ENCODE measurements at places on chromosomes 1 and 21.

DNA sequence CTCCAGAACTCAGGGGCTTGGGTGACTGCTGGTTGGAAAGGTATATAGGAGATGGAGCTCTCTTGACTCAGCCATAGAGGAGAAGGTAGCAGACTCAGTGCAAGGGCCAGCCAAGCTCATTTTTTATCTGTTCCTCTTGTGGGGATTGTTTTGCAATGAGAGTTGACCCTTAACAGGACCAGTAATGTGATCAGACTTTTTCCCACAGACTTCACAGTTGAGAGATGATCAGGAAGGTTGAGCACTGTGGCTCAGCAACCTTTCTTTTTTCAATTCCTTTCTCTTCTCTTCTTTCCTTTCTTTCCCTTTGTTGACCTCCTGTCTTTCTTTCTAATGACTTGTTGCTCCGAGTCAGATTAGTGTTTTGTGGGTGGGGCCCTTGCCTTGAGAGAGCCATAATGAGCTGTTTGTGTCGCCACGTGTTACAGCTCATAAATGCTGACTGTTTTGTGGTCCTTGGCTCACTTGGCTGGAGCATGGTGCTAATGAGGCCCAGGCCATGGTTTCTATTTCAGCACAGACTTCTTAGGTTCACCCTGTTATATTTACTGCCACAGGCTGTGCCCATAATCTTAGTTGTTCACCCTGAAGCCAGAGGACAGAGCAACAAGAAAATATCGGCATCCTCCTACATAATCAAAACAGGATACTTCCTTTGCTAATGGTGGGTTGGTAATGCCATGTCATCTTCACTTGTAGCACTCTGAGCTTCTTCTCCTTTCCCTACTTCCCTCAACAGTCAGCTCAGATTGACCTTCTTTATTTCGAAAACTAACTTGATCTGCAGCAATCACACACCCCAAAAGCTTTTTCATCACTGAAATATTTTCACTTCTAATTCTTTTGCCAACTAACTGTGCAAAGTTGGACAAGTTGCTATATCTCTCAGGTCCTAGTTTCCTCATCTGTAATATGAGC is 13.9 kb downstream of the ADAM30 start:
- DNase-seq = no peak

DNA sequence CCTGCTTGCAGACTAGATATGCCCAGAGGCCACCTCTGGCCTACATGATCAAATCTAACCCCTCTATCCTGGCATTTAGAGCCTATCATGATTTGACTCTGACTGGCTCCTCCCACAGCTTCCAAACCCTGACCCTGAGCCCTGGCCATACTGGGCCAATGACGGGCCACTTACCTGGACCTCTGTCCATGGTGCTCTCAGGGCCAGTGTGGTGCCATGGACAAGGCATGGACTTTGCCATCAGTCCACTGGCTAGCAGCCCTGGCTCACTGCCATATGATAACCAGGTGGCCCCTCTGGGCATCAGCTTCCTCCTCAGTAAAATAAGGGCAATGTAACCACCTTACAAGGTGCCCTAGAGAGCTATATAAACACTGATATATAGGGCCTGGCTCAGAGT is 713.4 kb downstream of the PTPRU start:
- no peak for DNase-seq

- no peak for DNase-seq
These were observed 174.1 kb upstream of the IGSF21 start for GRCh38 chr1:17933501-17933900.

GRCh38 chr1:181522864-181523263 is 39.5 kb downstream of the CACNA1E start:
- no peak for DNase-seq

DNA sequence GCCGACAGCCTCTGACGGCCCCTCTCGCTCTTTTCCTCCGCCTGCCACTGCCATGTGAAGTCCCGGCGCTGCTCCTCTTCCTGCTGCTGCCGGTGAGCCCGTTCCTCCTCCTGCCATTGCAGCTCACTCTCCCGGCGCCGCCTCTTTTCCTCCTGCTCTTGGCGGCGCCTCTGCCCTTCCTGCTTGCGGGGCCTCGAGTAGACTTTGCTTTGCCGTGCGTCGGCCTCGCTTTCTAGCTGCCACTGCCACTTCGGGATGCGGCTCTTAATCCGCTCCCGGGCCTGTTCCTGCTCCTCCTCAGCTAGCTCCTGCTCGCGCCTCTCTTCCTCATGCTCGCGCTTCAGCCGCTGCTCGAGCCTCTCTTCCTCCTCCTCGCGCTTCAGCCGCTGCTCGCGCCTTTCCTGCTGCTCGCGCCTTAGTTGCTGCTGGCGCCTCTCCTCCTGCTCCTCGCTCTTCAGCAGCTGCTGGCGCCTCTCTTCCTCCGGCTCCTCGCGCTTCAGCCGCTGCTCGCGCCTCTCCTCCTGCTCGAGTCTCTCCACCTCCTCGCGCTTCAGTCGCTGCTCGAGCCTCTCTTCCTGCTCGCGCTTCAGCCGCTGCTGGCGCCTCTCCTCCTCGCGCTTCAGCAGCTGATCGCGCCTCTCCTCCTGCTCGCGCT is 4.3 kb downstream of the TCHH start:
- DNase-seq = no peak

- DNase-seq = no peak
These were observed 18.0 kb upstream of the RABGGTB start for GRCh38 chr1:75768016-75768415.

DNA sequence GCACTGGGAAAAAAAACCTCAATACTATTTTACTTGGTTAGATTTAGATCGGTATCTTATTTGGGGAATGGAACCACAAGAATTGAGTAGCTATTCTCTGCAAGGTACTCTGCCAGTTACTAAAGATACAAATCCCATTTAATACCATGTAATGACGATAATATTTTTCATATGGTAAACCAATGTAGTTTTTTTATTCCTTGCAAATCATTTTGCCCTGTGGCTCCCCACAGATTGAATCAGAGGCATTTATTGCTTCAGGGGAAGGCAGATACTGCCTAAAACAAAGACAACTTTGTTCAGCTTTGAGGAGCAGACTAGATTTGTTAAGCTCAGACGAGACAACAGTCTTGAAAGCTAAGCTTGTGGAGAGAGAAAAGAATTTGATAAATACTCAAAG is 226.7 kb upstream of the RUNX1 start:
- no peak for DNase-seq

DNA sequence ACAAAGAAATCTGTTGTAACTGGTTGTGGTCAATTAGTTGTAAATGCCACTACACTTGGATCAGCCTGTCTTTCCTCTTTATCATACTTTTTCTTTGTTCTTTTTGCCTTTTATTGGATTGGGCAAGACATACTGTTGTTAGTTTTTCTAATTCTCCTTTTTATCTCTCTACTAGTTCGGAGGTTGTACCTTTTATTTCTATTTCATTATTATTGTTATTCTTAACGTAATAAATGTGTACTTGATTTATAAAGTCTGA is 59.2 kb downstream of the IVNS1ABP start:
- DNase-seq = no peak

DNA sequence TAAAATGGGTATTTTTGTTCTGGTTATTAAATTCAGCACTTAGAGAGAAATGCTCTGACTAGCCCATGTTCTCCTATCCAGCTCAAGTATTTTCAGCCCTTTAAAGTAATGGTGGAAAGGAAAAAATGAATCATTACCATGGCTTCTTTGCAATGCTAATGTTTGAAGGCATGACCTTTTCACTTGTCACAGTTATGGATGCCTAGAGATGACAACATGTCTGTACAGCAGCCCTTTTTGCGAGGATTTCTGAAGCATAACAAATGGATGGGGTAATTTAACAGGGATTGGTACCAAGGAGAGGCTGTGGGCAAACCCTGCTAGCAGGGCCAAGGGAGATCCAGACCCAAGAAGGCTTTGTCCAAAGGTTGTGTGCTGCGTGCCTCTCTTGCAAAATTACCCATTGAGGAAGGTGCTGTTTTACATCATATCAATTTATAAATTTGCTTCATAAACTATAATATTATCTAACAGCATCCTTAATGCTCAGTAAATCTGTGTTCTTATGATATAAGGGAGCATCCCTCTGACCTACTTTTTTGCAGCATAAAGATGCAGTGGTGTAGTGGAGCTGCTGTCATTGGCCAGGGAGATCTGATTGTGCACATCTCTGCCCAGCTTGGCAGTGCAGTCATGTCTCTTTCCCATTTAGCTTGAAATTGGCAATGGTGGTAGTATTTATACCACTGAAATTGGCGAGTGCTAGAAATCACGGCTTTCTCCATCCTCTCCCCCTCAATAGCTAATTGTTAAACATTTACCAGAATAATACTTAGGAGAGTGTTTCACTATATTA is 327.1 kb downstream of the PCP4 start:
- no peak for DNase-seq

GRCh38 chr21:17903029-17903806 is 84.1 kb upstream of the C21orf91 start:
- DNase-seq = no peak

- no peak for DNase-seq
These were observed 41.0 kb downstream of the BRINP3 start for GRCh38 chr1:190436615-190437014.

DNA sequence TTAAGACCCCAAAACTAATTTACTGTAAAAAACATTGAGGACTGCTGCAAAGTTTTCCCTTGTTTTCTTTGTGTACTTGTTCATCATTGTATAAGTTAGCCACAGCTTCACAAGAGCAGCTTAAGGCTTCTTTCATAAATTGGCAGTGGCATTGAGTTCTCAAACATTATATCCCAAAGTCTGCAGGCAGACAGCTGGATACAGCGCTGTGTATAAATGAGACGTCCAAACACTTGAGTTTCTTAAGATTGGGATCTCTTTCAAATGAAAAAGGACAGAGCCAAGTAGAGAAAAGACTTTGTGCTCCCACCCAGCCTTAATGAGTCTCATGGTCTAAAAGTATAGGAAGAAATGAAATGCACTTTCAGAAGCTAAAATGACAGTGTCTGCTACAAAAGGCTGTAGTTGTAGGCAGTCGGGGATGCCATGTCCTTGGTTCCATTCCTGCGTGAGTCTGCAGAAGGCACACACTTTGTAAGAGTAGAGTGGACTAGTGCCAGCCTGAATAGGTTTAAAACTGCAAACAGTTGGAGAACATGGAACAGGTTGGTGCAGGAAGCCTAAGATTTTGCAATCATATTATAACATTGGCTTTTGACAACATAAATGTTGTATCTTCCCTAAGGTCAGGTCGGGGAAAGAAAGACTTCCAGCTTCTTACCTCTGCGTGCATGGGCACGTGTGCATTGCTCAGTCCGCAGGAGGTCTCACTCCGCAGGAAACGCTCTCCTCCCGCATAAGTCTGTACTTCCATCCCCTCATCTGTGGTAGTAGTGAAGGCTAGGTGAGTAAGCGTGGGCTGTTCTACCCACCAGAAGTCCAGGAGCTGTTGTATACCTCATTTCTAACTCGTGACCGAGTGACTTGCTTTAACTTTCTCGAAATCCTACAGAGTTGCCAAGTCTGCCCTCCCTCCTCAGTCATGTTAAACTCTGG is 94.4 kb downstream of the CD247 start:
- no peak for DNase-seq

GRCh38 chr1:186569856-186570255 is 108.9 kb upstream of the PDC start:
- DNase-seq = no peak

DNA sequence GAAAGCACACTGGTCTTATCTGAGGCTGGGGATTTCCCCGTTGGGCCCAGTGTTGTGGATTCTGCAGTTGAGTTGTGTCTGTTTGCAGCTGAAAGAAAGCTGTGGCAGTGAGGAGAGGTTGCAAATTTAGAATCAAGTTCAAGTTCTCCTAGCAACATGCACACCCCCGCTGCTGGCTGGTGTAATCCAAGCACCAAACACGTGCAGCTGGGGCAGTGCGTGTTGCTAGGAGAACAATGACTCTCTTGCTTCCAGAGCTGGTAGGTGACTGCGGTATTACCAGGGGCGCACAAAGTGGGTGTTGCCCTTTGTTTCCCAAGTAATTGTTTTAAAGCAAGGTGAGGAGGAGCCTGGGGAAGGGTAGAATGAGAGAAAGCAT is 91.5 kb downstream of the IER5 start:
- no peak for DNase-seq

- no peak for DNase-seq
These were observed 21.5 kb upstream of the STMN1 start for GRCh38 chr1:25927521-25928265.

GRCh38 chr1:109617291-109617801 is 2.1 kb downstream of the GNAT2 start:
- no peak for DNase-seq

DNA sequence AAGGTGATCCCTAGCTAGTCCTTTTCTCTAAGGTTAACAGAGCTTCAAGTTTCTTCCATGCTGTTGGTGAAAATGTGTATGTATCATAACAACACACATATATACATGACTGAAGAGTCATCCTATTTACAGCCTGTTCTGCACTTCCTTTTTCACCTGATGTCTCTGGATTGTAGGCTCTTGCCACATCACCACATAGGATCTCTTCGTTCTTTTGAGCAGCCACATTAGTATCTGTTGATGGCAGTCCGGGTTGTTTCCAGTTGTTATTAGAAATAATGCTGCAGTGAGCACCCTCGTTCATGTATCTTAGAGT is 19.7 kb downstream of the MRPL37 start:
- no peak for DNase-seq

GRCh38 chr1:21871943-21872342 is 59.9 kb downstream of the LDLRAD2 start:
- no peak for DNase-seq

DNA sequence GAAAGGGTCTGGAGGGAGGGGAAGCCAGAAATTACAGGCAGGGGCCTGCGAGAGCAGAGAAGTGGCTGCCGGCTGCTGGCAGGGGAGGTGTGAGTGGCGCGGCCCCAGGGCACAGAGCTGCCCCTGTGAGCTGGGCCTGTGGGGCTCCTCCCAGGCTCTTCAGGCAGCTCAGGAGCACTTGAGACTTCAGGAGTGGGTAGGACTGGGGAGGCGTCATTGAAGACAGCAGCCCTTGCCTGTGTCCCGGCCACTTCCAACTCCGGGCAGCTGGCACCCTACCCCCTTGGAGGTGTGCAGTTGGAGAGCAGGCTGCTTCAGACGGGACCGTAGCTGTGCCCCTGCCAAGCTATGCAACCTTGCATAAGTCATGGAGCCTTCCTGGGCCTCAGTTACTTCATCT is 87.5 kb upstream of the ACTL8 start:
- DNase-seq = no peak

DNA sequence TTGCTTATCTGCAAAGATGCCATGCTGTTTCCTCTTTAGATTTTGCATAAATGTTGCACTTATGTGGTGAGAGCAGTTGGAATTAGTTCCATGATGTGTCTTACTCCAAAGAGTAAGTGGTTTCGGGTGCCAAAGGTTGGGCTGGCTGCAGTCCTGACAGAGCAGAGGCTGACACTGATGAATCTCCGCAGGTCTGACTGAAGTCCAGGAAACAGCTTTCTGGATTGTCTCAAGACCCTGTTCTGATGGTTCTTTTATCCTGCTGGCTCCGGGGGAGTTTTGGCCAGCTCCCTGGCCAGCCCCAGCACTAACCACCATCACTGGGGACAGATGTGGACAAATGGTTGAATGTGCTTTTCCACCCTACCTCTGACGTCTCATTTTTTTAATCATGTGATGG is 207.2 kb upstream of the KIAA0040 start:
- DNase-seq = no peak

Data from activated naive CD4-positive, alpha-beta T cell (primary cell).